ENCODE measurements at places on chromosomes 1 and 21.

GRCh38 chr1:172447641-172448040, 3.8 kb upstream of the PIGC start:
- no peak for DNase-seq

GRCh38 chr1:162988869-162989268, 80.3 kb upstream of the RGS4 start:
- DNase-seq, result no peak

DNA sequence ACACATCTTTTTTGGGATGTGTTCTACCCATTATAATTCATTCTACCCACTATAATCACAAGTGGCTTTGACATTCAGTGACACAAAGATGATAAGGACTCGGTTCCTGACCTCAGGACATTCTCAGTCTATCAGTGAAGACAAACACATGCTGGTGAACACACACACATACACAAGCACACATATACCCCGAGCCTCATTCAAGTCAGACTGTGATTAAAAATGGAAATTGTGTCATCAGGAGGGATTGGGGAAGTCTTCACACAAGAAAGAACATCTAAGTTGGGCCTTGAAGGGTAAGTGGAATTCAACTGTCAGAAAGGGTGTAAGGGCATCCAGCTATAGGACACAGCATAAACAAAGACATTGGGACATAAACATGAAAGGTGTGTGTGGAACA, 2.6 kb upstream of the LAD1 start:
- DNase-seq, result no peak

DNA sequence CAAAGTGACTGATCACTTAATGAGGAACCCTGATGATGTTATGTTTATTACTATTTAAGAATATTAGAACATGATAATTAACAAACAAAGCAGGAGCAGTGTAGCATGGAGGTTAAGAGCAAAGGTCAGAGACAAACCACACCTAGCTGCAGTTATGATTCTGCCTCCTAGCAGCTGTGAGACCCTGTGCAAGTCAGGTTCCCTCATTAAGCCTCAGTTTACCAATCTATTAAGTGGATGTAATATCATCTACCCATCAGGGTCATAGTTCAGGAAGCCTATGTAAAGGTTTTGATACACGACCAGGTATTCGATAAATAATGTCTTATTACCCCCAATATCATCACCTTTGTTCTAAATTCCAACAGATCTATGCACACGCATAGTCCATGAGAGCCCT, 32.0 kb downstream of the DUSP10 start:
- DNase-seq, result no peak

DNA sequence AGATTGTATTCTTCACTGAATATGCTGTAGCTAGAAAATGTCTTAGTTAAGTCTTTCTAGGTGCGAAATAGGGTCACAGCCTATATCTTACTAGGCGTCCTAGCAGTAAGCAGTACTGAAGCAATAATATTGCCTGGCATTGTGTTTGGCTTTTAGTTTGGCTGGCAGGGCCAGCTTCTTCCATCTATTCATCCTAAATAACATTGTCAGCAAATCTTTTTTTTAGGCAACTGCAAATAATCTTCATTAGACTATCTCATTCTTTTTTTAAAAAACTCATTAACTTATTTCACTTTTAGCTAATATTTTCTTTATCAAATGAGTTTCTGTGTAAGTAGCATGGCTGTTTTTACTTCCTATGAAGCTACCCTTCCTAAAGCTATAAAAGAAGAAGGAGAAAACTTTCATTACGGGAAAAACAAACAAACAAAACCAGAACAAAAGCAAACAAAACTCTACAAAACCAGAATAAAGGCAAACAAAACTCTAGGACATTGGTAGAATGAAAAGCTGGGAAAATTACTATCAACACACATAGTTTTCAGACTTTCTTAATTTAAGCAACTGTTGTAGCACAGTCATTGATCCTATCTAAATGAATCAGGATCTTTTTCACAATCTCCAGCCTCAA, 506.0 kb downstream of the DPYD start:
- no peak for DNase-seq

GRCh38 chr21:39694750-39695149, 50.2 kb upstream of the IGSF5 start:
- DNase-seq, result no peak

DNA sequence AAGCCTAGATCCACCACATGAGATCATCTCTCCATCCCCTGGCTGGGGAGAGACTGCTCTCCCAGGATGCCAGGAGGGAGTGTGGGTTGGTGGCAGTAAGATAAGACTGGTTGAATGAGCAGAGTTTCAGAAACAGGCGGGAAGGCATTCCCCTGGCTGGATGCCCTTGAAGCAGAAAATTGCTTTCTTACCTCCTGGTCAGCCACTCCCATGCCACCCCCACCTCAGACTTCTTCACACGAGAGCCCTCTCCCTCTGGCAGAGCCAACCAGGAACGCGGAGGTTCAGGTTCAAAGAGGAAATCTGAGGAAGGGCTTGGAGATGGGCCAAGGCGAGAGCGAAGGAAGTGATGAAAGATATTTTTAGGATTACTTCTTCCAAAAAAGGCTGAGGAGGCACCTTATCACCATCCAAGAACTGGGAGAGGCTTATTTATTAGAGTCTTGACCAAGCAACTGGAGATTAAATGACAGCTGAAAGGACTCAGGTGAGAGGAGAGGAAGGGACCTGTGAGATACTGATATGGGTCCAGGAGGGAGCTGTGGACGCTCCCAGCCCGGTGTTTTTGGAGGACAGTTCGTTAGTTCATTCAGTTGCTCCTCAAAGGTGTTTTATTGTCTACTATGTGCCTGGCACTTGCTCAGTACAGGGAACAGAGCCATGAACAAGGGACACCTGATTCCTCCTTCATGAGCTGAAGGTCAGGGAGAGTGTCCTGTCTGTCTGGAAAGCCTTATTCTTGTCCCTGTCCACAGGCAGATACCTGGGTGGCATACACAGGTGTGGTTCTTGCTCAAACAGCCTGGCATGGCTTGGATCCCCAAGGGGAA, 18.9 kb upstream of the SLC26A9 start:
- DNase-seq, result no peak

- no peak for DNase-seq
Observed at GRCh38 chr1:223667484-223668182, 2.1 kb upstream of the CAPN8 start.

GRCh38 chr21:29849735-29850176, 90.0 kb downstream of the GRIK1 start:
- peak; percentile 62 for DNase-seq

- no peak for DNase-seq
Observed at GRCh38 chr1:70220517-70221237, 503 bp upstream of the SRSF11 start.

- no peak for DNase-seq
Observed at GRCh38 chr1:226650236-226650841, 88.7 kb downstream of the ITPKB start.

DNA sequence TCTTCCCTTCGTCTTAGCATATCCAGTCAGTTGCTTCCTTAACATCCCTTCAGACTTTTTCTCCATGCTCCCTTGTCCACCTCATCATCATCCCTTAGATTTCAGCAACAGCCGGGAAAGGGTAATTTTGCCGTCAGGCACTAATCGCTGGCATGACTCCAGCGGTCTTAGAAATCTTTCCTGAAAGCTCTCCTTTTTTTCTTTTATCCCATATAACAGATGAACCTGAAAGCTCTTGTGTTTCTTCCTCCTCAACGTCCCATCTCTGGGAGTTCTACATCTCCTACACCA, 10.4 kb upstream of the BOLA1 start:
- no peak for DNase-seq

DNA sequence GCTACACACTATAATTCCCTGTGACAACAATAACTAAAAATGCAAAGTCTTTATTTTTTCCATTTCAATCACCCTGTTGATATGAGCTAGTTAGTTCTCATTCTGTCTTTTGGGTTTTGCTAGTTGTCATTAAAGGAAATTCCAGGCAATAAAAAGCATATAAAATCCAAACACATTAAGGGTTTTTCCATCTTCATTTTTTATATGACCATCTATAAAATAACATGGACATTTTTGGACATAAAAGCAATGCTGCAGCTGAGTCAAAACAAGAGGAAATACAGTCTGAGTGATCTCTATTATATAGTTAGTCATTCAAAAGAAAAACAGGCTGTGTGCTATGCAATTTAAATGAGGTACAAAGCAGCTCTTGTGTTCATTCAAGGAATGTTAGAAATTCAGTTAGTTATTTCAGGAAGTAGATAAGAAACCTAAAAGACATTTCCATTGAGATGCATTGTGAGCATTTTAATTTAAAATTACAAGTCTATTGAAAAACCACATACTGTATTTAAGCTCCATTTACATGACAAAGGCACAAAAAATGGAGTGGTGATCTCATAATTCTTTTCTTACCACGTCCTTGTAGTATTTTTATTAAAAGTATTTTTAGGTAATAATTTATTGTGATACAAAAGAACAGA, 67.3 kb upstream of the BCL10 start:
- DNase-seq, result no peak

DNA sequence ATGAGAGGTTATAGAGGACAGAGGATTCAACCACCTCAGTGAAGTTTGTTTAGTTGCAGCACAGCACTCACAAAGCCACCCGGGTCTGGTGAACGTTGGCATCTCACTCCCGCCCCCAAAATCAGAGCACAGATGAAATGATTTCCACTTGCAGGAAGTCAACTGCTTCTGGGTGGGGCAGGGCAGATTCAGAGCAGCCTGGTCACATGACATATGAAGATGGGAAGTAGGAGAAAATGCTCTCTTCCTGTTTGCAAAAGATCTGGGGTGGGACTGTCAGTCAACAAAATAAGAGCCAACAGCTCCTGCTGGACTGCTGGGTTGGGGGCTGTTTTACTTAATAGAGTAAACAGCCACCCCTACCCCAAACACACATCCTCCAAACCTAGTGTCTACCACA, 43.2 kb downstream of the LRRC71 start:
- DNase-seq, result peak; percentile 73

- no peak for DNase-seq
Observed at GRCh38 chr1:100806601-100807000, 87.1 kb downstream of the VCAM1 start.

GRCh38 chr1:221961532-221962292, 219.8 kb upstream of the DUSP10 start:
- DNase-seq, result peak; percentile 78

GRCh38 chr1:40316595-40317393, at the start of gene COL9A2:
Gene COL9A2, minus strand, starts transcription at chr1:40317286. Its CDS starts 89 bp downstream, at chr1:40317197.
- DNase-seq, result peak; percentile 47

DNA sequence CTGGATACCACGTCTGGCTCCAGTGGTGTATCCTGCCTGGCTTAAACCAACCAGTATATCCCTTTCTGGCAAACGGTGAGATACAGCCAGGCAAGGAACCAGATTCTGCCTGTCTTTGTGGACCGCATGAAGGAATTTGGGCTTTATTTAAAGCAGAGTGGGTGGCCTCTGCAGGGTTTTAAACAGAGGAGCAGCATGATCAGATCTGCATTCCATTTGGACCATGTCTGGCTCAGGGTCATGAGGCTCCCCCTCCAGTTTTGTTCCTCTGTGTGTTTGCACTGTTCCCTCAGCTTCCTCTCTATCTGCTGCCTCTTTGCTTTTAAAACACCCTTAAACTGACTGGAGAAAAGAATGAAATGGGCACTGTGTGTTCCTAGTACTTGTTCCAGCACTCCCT, 195.0 kb downstream of the GIPC2 start:
- DNase-seq, result no peak

- no peak for DNase-seq
Observed at GRCh38 chr1:31101147-31101502, 35.6 kb upstream of the PUM1 start.

- no peak for DNase-seq
Observed at GRCh38 chr1:31135973-31136600, 70.6 kb upstream of the PUM1 start.

- DNase-seq, result no peak
Observed at GRCh38 chr1:117372863-117373412, 5.7 kb downstream of the MAN1A2 start.

DNA sequence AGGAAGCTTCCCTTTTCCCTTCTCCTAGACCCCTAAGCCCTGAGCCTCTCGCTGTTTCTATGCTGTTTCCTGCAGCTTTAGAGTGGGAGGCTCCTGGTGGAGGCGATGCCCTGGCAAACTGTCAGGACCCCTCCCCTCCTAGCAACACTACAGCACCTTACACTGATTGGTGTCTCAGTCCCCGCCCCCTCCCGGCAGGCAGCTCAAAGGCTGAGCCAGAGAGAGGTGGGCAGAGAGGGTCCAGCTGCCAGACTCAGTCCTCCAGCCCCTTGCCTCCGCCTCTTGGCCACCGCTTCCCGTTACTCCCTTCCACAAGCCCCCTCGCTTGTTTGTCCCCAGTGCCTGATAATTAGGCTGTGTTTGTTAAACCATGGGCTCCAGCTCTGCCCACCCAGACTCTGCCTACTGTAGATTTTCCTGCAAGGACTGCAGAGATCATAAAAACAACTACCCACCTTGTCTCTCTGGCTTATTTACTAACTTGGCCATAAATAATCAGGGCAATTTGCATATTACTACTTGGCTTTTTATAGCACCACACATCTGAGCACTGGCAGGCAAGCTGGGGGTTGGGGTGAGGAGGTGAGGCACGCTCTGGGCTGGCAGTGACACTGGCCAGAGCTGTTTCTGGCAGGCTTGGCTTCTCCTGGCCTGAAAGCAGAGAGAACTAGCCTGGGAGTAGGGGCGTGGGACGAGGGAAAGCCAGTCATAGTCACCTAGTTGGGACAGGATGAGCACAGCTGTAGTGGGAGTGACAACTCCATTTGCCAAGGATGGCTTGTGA, 107.5 kb downstream of the CSMD2 start:
- DNase-seq, result no peak

DNA sequence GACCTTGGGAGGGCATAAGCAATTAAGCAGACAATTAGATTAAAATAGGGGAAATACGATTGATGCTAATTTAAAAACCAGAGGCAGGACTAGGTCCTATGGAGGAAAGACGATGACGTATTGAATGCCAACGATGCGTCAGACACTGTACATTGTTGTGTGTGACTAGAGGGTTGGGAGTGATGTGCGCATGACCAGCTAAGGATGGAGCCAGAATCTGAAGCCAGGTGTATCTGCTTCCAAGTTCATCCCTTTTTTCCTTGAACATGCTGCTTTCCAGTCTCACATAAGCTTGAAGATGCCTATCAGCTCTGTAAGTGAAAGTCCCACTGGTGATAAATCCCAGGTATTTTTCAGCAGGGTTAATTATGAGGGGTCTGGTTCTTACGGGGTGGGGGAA, 576.2 kb downstream of the MATN1 start:
- no peak for DNase-seq

DNA sequence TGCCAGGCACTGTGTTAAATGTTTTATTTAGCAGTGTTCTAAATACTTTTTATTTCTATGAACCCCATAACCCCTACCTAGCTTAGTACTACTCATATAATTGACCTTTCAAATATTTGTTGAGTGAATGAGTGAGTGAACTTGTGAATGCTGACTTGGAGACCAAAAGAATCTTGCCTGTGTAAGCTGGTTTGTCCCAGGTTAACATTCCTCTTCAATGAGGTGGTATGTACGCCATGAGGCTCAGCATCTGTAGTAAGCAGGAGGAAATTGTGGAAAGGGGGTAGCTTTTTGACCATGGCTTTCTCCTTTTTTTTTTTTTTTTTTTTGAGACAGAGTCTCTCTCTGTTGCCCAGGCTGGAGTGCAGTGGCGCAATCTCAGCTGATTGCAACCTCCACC, 14.6 kb downstream of the MED18 start:
- DNase-seq, result no peak

GRCh38 chr1:31010086-31010989, 55.2 kb downstream of the PUM1 start:
- DNase-seq, result peak; percentile 25
